ENCODE measurements at places on chromosomes 12 and 14. TPM values are rescaled to one million over a fixed set of nuclear protein-coding genes. Genes with fewer than 3 reads are reported as not detected.

FGF23 gene
- 0.08 TPM for total RNA-seq

TMEM117 gene
- 10.8 TPM for total RNA-seq

NRIP2 gene
- 0.59 TPM for total RNA-seq

RDH5 gene
- 13.0 TPM for total RNA-seq

CPNE8 gene
- total RNA-seq, result 33.1 TPM

CLEC9A gene
- total RNA-seq, result not detected

YARS2 gene
- 8.3 TPM for total RNA-seq

GYS2 gene
- not detected for total RNA-seq

DBX2 gene
- 0.51 TPM for total RNA-seq

TMEM119 gene
- 1.8 TPM for total RNA-seq

PIANP gene
- not detected for total RNA-seq

- DNase-seq, result no peak
Observed at GRCh38 chr12:107102294-107102693, 8.9 kb upstream of the CRY1 start.

DNA sequence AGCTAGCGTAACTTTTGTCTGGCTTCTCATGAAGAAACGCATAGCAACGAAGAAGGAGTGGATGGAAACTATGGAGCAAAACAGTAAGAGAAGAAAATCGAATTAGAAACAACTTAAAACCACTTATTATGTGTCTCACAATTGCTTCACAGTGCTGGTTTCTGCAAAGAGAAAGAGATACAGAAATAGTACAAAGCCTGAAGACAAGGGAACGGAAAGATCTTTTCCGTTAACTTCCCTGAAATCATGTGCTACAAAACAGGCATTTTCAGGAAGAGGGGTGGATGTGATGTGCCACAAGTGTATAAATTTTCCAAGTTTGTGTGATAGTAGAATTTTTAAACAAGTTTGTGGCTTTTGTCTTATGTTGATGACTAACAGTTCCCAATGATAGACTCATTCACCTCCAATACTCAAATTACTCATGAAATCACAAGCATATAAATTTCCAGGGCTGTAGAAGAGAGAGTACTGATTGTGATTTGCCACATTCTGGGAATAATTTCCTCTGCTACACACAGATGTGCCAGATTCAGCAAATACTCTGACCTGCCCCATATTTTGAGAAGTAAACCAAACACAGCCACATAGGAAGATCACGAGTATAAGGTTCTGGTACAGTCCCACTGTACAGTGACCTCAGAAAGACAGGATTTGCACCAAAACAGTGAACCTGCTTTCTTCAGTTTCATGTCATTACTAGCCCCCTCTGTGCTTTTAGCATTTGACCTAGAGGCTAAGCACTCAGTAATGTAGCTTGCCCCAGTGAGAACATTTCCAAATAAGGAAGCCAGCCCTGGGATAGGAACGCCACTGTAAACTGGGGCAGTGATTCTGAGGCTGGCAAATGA lies 41.4 kb upstream of the PPFIA2 start:
- DNase-seq, result no peak

- DNase-seq, result no peak
Observed at GRCh38 chr14:24513009-24513408, 4.9 kb upstream of the CMA1 start.

- no peak for DNase-seq
Observed at GRCh38 chr14:95668235-95668772, 17.9 kb upstream of the TCL1B start.

GRCh38 chr12:88627501-88627900 lies 47.2 kb upstream of the KITLG start:
- DNase-seq, result no peak

DNA sequence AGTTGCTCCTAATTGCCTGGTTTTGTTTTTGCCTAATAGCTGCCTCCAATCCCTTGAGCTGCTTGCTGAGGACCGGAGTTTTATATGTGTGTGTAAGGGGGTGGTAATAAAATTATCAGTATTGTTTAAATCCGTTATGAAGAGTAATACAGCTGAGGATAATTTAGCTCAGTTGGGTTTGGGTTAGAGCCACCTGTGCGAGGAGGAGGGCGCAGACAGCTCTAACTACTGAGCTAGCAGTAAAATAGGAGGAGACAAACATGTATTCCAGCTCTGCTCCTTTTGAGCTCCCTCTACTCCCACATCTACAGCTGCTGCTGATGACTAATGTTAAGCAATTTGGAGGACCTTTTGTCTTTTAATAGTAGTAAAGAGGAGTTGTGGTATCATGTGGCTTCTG lies 61.5 kb downstream of the SPATS2 start:
- no peak for DNase-seq

- DNase-seq, result no peak
Observed at GRCh38 chr12:54358191-54358944, 5.9 kb downstream of the GPR84 start.

GRCh38 chr12:55822228-55822627 lies 4.4 kb downstream of the ORMDL2 start:
- DNase-seq, result no peak

- DNase-seq, result no peak
Observed at GRCh38 chr12:5204271-5204670, 160.6 kb downstream of the KCNA5 start.

- DNase-seq, result no peak
Observed at GRCh38 chr14:31164115-31164514, 43.5 kb downstream of the HECTD1 start.

GRCh38 chr12:90085494-90086274 lies 377.0 kb upstream of the ATP2B1 start:
- DNase-seq, result no peak

DNA sequence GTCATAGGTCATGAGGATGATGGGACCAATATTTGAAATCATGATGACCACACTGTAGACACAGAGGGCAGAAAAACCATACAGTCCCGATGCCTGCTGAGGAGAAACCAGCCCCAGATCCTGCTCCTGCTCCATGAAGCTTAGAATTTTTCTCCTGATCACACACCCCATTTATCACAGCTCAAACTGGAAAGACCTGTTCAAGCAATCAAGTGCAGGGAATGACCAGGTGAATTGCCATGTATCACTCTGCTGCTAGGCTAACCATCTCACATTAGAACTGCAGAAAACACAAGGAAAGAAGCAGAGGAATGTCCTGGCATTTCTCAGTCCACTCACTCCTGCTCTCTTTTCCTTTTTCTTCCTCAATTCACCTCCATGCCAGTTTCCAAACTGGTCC lies 18.1 kb downstream of the MANSC1 start:
- no peak for DNase-seq

DNA sequence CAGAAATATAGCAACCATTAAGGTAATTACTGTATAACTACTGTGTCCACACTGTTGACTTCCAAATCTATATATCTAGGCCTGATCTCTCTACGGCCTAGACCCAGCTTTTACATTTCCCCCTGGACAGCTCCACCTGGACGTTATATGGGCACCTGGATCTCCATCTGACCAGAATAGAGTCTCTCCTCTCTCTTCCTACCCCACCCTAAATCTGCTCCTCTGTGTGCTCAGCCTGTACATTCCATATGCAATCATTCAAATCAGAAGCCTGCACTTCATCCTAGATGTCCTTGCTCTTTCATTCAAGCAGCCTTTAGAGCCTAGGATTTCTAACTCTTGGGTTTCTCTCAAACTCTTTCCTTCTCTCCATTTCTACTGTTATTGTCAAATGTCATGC lies 255.0 kb downstream of the PAX9 start:
- no peak for DNase-seq

GRCh38 chr14:86739761-86740160 lies 1209.8 kb downstream of the FLRT2 start:
- no peak for DNase-seq

- DNase-seq, result no peak
Observed at GRCh38 chr12:49796606-49797448, 31.4 kb downstream of the NCKAP5L start.

GRCh38 chr14:103480595-103480994 lies 42.0 kb downstream of the CKB start:
- no peak for DNase-seq

- no peak for DNase-seq
Observed at GRCh38 chr12:57419495-57419894, 11.3 kb downstream of the R3HDM2 start.

GRCh38 chr14:65132855-65133254 lies 30.5 kb upstream of the MAX start:
- DNase-seq, result no peak

GRCh38 chr12:23659131-23659530 lies 290.3 kb downstream of the SOX5 start:
- DNase-seq, result no peak
